WTC11 (cell line): ENCODE measurements at places on chromosomes 3 and 15. TPM values are rescaled to one million over a fixed set of nuclear protein-coding genes. Genes with fewer than 3 reads are reported as not detected.

DNA sequence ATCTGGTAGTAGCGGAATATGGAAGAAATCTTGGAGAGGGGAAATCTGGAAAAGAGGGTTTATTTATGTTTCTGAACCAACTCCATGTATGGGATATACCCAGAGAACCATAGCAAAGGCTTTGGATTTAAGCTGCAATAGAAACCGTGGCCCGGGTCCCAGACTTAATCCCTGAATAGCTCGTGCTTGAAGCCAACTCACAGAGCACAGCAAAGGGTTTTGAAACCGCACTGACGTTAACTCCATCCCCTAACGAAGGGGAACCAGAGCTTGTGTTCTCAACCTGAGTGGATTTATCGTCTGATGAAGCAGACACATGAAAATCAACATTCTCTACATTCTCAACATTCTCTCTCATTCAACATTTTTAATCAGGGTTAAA is 154.6 kb downstream of the APBA2 start:
- H3K27me3 ChIP-seq = no peaks in the 10 kb centered on the region
- peaks cover 26% of the 10 kb centered on the region for H3K4me1 ChIP-seq
- peak overlapping the region; percentile 81; the same call in 1 of the 2 replicates for H3K27ac ChIP-seq
- H3K4me3 ChIP-seq = no peak overlapping the region
- DNase-seq = no peak

- no peak overlapping the region for H3K27ac ChIP-seq
- no peaks in the 10 kb centered on the region for H3K36me3 ChIP-seq
- H3K4me3 ChIP-seq = no peak overlapping the region
- H3K4me1 ChIP-seq = peaks cover 18% of the 10 kb centered on the region
- H3K27me3 ChIP-seq = no peaks in the 10 kb centered on the region
- DNase-seq = no peak
These were observed 68.6 kb downstream of the ADCY5 start for GRCh38 chr3:123380261-123380660.

DNA sequence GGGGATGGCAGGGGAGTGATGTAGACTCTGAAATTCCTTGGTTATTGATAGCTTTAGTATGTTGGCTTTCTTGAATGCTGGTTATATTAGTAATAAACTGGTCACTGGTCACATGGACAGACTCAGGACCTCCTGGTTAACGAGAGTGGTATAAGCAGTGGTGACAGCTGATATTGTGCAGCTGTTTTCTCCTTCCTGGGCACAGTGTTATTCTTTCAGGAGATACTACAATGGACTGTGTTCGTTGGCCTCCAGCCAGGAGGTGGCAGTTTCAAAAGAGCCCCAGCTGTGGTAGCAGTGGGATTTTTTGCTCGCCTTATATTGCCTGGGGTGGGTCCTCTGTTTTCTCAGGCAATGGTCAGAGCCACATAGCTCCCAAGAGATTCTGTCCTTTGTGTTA is 181.6 kb upstream of the RBMS3 start:
- H3K27me3 ChIP-seq = no peaks in the 10 kb centered on the region
- H3K4me1 ChIP-seq = no peaks in the 10 kb centered on the region
- no peak overlapping the region for H3K4me3 ChIP-seq
- no peak for DNase-seq
- H3K27ac ChIP-seq = no peak overlapping the region

GRCh38 chr3:42658771-42659390 is 5.4 kb downstream of the ZBTB47 start:
- no peaks in the 10 kb centered on the region for H3K27me3 ChIP-seq
- DNase-seq = no peak

- H3K27ac ChIP-seq = no peak overlapping the region
- H3K36me3 ChIP-seq = peaks cover 20% of the 10 kb centered on the region
- no peak overlapping the region for H3K4me3 ChIP-seq
- H3K27me3 ChIP-seq = peaks cover 15% of the 10 kb centered on the region
- H3K4me1 ChIP-seq = no peaks in the 10 kb centered on the region
These were observed 54.7 kb upstream of the GK5 start for GRCh38 chr3:142279965-142280590.

- no peak overlapping the region for H3K27ac ChIP-seq
- H3K36me3 ChIP-seq = no peaks in the 10 kb centered on the region
- H3K27me3 ChIP-seq = no peaks in the 10 kb centered on the region
- no peak for DNase-seq
- H3K4me3 ChIP-seq = no peak overlapping the region
These were observed 38.5 kb upstream of the TNFAIP8L3 start for GRCh38 chr15:51133140-51133765.

DNA sequence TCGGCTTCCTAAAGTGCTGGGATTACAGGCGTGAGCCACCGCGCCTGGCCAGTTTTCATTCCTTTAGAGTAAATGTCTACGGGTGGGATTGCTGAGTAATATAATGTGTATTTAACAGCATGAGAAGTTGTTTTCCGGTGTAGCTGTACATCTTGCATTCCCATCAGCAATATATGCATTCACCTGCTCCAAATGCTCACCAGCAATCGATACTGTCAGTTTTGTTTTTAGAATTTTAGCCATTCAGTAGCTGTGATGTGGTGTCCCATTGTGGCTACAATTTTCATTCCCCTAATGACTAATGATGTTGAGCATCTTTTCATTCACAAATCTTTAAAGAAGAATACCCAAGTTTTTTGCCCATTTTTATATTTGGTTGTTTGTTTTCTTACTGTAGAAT is 134.8 kb upstream of the RGMA start:
- H3K36me3 ChIP-seq = no peaks in the 10 kb centered on the region
- no peak overlapping the region for H3K4me3 ChIP-seq
- no peaks in the 10 kb centered on the region for H3K27me3 ChIP-seq

DNA sequence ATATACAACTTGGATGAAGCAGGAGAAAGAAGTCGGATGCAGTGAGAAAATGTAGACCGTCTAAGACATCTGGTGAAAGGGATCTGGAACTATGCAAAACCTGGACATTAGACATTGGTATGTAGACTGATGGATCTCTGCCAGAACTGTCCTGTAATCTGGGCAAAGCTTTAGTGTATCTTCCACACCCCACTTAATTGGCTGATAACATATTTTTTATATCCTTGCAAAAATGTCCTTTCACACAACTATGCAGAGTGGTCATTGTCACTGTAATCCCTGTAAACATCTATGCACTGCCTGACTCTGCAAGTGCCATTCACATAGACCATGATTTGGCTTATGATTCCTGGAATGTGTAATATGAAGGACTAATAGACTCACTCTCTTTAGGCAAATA is 163.1 kb downstream of the TUSC7 start:
- H3K4me1 ChIP-seq = peaks cover 6% of the 10 kb centered on the region; the same call in 1 of the 2 replicates
- no peak overlapping the region for H3K27ac ChIP-seq
- no peaks in the 10 kb centered on the region for H3K36me3 ChIP-seq

GRCh38 chr3:160141485-160142185 is 83.6 kb upstream of the C3orf80 start:
- H3K27me3 ChIP-seq = no peaks in the 10 kb centered on the region; the same call in 1 of the 2 replicates
- no peak for DNase-seq
- H3K4me3 ChIP-seq = no peak overlapping the region
- no peak overlapping the region for H3K27ac ChIP-seq
- H3K36me3 ChIP-seq = peaks cover 10% of the 10 kb centered on the region
- no peaks in the 10 kb centered on the region for H3K4me1 ChIP-seq

GRCh38 chr3:52313774-52314188 is 2.3 kb upstream of the DNAH1 start:
- no peaks in the 10 kb centered on the region for H3K36me3 ChIP-seq
- no peak overlapping the region for H3K4me3 ChIP-seq
- no peak overlapping the region for H3K27ac ChIP-seq
- peaks cover 17% of the 10 kb centered on the region for H3K27me3 ChIP-seq
- no peak for DNase-seq

DNA sequence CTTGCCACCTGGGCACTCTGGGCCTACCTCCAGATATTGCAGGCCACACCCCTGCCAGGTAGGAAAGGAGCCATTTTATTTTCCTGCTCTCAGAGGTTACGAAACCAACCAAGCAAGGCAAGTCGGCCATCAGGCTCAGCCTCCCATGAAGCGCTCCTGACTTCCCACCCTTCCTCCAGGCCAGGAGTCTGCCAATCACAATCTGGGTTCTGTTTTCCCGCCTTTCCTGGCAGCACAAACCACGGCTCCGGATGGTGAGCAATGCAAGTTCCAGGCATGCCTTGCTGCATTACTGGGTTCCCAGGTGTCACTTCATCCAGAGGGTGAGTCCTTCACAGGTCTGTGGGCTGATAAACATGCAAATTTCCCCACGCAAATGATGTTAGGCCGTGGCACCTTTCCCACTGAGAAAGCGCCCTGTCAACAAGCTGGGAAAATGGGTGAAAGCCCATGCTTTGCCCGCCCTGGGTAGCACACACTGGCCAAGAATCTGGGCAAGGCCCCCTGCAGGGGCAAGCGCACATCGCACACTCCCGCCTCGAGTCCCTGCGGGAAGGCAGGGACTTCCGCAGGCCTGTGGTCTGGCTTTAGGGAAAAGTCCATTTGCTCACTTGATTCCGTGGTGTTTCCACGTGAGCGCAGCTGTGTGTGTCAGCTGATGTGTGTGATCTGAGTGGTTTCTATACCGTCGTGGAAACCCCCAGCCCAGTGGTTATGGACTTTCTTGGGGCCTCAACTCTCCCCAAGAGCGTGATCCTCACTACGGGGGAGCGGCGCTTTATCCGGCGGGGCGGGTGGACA is 61.6 kb upstream of the RYK start:
- H3K36me3 ChIP-seq = no peaks in the 10 kb centered on the region
- DNase-seq = peak; percentile 55
- no peak overlapping the region for H3K27ac ChIP-seq
- H3K4me3 ChIP-seq = no peak overlapping the region; the same call in 1 of the 2 replicates
- peaks cover 45% of the 10 kb centered on the region for H3K4me1 ChIP-seq

- H3K4me3 ChIP-seq = no peak overlapping the region
- H3K27me3 ChIP-seq = no peaks in the 10 kb centered on the region
- DNase-seq = no peak
These were observed 251.4 kb downstream of the NR1D2 start for GRCh38 chr3:24196526-24196925.

- H3K27me3 ChIP-seq = no peaks in the 10 kb centered on the region; the same call in none of the 2 replicates
- H3K4me3 ChIP-seq = no peak overlapping the region
- H3K36me3 ChIP-seq = 0 out of 2 replicates have a peak, but pooled peaks cover 2% of the 10 kb centered on the region
- H3K27ac ChIP-seq = no peak overlapping the region
- DNase-seq = no peak
- H3K4me1 ChIP-seq = peaks cover 39% of the 10 kb centered on the region
These were observed 71.7 kb downstream of the RPLP1 start for GRCh38 chr15:69524296-69524695.

DNA sequence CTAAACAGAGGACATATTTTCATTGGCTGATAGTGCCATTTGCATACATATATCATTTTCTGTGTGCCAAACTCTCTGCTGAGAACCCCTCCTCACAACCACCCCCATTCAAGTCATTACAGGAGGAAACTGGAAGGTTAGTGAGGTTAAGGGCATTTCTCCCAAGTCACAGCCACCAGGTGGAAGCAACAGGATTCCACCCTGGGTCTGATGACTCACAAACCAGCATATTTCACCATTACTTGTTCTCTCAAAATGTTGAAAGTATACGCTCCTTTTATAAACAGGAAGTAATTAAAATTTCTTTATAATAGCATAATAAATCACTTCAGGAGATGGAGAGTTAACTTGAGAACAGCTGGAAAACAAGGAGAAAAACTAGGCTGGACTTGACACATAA is 398.6 kb upstream of the WNT5A start:
- H3K4me1 ChIP-seq = peaks cover 47% of the 10 kb centered on the region
- H3K36me3 ChIP-seq = no peaks in the 10 kb centered on the region
- no peak overlapping the region for H3K4me3 ChIP-seq
- no peaks in the 10 kb centered on the region for H3K27me3 ChIP-seq
- no peak for DNase-seq

- H3K4me1 ChIP-seq = no peaks in the 10 kb centered on the region
- no peak overlapping the region for H3K4me3 ChIP-seq
- H3K27me3 ChIP-seq = peaks cover 9% of the 10 kb centered on the region
- DNase-seq = no peak
- no peaks in the 10 kb centered on the region for H3K36me3 ChIP-seq
These were observed 15.0 kb upstream of the TM6SF1 start for GRCh38 chr15:83092309-83092976.

DNA sequence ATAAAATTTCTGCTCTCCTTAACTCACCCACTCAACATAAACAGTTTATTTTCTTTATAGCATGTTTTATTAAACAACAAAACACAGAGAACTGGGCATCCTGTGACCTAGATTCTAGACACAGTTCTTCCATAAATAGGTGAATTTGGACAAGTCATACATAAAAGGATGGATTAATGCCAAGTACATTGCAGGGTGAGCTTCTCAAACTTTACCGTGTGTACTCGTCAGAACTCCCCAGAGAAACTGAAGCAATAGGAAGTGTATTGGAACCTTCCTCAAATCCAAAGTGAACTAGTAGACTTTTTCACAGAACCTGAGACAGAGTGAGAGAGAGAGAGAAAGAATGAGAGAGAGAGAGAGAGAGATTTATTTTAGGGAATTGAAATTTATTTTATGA is 139.7 kb downstream of the CD47 start:
- no peaks in the 10 kb centered on the region for H3K4me1 ChIP-seq
- no peak overlapping the region for H3K4me3 ChIP-seq
- H3K27me3 ChIP-seq = no peaks in the 10 kb centered on the region
- H3K27ac ChIP-seq = no peak overlapping the region
- DNase-seq = no peak

DNA sequence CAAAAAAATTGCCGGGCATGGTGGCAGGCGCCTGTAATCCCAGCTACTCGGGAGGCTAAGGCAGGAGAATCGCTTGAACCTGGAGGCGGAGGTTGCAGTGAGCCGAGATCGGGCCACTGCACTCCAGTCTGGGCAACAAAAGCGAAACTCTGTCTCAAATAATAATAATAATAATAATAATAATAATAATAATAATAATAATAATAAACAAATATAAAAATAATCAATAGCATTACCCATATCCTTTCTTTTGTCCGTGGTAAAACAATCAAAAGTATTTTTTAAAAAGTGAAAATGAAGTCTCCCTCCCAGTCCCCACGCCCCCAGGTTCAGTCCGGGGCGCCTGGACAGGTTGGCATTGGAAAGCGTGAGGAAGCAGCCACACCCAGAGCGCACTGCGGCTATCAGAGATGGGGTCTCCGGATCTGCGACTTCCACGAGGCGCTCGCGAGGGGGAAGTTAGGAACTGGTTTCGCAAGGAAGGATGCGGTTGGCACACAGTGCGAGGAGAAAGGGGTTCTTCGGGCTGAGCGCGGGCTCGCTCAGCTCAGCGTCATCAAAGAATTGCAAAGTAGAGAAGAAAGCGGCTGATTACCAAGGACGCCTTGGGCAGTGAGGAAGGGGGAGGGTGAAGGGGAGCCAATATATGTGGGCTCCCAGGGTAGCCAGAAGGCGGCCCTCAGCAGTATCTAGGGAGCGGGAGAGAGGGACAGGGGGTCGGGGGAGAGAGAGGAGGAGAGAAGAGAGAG is 69.5 kb upstream of the EPHB3 start:
- no peak overlapping the region for H3K27ac ChIP-seq
- no peaks in the 10 kb centered on the region for H3K36me3 ChIP-seq
- H3K27me3 ChIP-seq = peaks cover 64% of the 10 kb centered on the region
- no peak for DNase-seq
- peaks cover 3% of the 10 kb centered on the region; the same call in 1 of the 2 replicates for H3K4me1 ChIP-seq

Gene GPR87
- total RNA-seq = 0.16 TPM in 1 of 3 replicates, not detected in the others

Gene MNS1
- total RNA-seq = 4.2 to 5.5 TPM (median 4.4 TPM) in 3 replicates

Gene CORO2B
- 3.5 to 4.9 TPM (median 3.6 TPM) in 3 replicates for total RNA-seq

Gene LIPC
- not detected in 3 replicates for total RNA-seq

Gene EXD1
- 0.26 to 0.44 TPM (median 0.37 TPM) in 3 replicates for total RNA-seq

Gene SLC51B
- not detected in 3 replicates for total RNA-seq

Gene PLSCR4
- 3.5 to 5.7 TPM (median 3.8 TPM) in 3 replicates for total RNA-seq

Gene CCDC54
- not detected in 3 replicates for total RNA-seq

Gene AGBL1
- total RNA-seq = 0.07 TPM in 1 of 3 replicates, not detected in the others

Gene COL6A6
- total RNA-seq = 0.09 to 0.11 TPM (median 0.09 TPM) in 3 replicates
